ENCODE measurements at places on chromosomes 12 and 14. TPM values are rescaled to one million over a fixed set of nuclear protein-coding genes. Genes with fewer than 3 reads are reported as not detected.

DNA sequence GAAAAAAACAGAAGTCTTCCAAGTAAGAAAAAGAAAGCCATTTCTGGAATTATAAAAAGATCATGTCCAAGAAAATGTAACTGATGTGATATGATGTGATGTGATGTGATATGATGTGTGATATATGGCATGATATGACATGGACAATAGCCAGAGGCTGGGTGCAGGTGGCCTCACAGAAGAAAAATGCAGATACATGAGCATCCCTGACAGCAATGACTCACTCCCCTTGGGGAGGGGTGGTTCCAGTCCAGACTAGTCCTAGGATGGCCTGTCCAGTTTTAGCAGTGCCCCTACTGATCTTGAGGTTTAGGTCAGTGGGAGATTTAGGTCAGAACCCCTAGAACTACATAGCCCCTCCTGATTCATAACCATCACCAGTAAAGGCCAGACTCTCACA is 3.5 kb upstream of the RHOJ start:
- DNase-seq = no peak

- no peak for DNase-seq
Observed at GRCh38 chr14:21978999-21979314, 305.3 kb upstream of the OR4E1 start.

DNA sequence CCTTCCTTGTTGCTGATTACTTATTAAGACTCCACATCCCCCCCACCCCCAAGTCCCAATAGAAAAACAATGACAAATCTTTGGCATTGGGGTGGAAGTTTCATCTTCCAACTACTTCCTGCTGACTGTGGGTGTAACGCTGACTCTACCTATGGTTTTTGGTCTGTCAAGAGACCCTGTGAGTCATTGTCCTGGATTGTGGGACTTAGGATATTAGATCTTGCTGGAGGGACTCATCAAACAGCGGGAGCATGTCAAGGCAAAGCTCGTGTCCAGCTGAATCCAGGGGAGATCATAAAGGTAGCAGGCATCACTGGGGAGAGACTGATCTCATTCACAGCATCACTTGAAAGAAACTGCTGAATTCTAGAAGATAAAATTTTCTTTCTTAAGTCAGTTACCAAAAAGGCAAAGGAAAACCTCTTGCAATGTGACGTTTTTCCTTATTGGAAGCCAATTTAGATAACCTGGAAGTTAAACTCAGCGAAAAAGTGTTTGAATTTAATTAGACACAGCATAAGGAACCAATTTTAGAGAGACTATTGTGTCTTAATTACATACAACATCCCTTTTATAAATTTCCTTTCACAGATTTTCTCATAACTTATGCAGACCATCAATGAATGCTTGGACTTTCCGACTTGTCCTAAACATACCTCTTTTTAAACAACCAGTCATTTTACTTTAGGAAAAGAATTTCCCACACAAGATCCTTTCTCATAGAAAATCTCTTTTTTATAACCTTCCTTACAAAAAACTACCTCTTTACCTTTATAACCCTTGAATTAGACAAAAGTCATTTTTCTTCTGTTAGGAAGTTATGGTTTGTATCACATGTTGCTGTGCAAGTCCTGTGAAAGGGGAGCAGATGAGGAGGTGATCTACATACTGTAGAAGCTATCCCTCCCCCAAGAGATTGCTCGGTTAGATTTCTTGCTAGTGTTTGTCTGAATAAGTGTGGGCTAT is 94.6 kb upstream of the SCAF11 start:
- DNase-seq = no peak

DNA sequence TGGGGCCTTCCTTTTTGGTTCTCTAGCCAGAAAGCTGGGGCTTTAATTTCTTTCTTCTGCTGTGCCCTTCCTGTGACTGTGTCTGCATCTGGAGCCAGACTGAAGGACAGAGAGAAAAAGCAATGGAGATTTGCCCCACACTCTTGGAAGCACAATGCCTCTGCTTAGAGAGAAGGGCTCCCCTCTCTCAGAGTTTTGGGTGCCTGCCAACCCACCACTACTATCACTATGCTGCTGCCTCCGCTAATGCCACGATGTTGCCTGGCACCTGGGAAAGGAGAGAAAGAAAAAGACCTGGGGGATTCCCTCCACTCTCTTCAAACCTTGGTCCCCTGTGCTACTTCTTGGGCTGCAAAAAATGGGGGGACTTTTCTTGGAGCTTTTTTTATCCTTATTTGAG is 52.6 kb downstream of the TMEM260 start:
- DNase-seq = no peak

DNA sequence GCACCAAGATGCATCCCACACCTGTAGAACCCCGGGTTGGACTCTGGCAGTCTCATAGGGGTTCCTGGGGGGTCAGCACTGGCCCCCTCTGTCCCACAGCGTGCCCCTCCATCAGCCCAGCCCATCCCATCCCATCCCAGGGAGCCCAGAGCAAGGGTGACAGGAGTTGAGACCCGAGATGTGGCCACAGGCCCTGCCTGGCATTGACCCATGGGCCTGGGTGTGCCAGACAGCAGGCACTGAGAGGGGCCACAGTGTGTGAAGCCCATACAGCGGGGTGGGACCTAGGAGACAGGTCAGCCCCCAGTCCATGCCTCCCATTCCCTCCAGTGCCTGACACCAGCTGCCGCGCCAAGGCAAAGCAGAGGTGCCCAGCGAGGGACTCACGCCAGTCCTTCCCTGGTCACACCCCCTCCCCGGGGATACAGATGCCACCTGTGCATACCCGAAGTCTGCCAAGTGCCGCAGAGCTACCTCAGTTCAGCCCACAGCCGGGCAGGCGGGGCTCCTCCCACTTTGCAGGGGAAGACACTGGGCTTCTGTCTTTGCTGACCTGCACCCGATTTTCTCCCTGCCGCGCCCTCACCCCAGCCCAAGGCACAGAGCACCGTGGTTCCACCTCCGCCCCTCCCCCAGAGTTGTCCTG is 50.4 kb downstream of the CYP46A1 start:
- DNase-seq = no peak

DNA sequence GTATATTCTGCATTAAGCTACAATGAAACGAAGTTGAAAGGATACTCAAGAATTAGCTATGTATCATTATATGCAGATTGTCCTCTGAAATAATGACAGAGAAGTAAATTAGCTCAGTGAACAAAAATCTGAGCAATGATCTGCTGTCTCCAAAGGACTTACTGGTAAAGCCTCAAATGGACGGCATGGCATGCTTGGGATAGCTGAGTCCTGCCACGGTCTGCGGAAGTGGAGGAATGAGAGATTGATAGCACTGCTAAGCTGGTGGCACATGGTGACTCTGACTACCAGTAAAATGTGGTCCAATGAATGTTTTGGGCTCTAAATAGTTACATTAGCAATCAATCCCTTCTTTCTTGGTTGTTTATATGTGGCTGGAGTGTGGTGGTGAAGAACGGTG is 3.7 kb upstream of the DENND5B start:
- DNase-seq = no peak

DNA sequence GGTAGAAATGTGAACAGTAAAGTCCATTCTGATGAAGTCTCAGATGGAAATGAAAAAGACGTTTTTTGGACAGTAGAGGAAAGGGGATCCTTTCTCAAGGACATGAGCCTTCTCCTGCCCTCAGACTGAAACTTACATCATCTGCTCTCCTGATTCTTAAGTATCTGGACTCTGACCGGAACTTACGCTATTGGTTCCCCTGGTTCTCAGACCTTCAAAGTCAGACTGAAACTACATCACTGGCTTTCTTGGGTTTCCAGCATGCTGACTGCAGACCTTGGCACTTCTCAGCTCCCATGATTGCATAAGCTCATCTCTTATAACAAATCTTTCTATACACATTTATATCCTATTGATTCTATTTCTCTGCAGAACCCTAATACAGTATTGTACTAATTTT is 291.0 kb downstream of the SNAPC1 start:
- no peak for DNase-seq

- peak; percentile 25 for DNase-seq
Observed at GRCh38 chr14:74019408-74020137, 424 bp downstream of the BBOF1 start.

GRCh38 chr12:69998922-69999321 is 173.9 kb downstream of the MYRFL start:
- no peak for DNase-seq

GRCh38 chr14:87896393-87897380 is 96.3 kb downstream of the GALC start:
- peak; percentile 77 for DNase-seq

- no peak for DNase-seq
Observed at GRCh38 chr12:16070113-16070512, 159.0 kb downstream of the DERA start.

- no peak for DNase-seq
Observed at GRCh38 chr12:130119241-130119861, 42.9 kb upstream of the FZD10 start.

GRCh38 chr12:100443434-100443833 is 30.2 kb upstream of the NR1H4 start:
- DNase-seq = no peak

- no peak for DNase-seq
Observed at GRCh38 chr12:45560689-45561088, 168.8 kb upstream of the ARID2 start.

- DNase-seq = no peak
Observed at GRCh38 chr14:55536204-55536708, 43.8 kb upstream of the KTN1 start.

- no peak for DNase-seq
Observed at GRCh38 chr14:56417173-56417572, 162.4 kb upstream of the TMEM260 start.

DNA sequence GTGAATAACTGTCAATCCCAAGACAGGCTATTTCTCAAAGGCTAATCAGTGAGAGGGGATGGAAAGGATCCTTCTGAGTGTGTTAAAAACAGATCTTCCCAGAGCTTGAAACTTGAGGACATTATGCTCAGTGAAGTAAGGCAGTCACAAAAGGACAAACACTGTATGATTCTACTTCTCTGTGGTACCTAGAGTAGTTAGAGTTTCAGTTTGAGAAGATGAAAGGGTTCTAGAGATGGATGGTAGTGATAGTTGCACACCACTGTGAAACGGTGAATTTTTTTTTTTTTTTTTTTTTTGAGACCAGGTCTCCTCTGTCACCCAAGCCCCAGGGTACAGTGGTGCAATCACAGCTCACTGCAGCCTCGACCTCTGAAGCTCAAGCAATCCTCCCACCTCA is 133.8 kb downstream of the SAMD4A start:
- DNase-seq = no peak

DNA sequence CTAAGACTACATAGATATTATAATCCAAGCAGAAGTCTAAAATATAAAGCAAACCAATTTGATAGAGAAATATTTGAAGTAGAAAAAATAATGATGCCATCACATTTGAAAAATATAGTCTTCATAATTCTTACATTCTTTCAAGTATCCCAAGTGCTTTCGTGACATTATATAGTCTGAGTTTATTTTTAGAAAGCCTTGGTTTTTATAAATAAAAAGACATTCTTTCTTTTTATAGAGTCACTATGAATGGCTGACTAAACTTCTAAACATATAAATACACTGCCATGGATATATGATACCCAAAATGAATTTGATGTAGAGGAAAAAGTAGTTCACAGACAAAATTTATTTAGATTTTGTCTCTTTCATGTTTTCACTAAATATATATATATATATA is 135.1 kb upstream of the PDZRN4 start:
- DNase-seq = no peak

DNA sequence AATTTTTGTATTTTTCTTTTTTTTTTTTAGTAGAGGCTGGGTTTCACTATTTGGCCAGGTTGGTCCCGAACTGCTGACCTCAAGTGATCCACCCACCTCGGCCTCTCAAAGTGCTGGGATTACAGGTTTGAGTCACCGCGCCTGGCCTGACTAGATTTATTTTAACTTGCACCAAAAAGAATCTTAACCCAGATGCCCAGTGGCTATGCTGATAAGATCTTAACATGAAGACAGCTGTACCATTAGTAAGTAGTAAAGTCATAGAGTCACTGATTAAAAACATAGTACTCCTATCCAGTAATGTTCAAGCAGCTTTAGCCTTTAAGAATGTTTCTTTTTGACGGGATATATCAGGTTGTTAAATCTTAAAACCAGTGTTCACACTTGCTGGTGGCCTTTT is 1061.8 kb upstream of the FLRT2 start:
- no peak for DNase-seq

DNA sequence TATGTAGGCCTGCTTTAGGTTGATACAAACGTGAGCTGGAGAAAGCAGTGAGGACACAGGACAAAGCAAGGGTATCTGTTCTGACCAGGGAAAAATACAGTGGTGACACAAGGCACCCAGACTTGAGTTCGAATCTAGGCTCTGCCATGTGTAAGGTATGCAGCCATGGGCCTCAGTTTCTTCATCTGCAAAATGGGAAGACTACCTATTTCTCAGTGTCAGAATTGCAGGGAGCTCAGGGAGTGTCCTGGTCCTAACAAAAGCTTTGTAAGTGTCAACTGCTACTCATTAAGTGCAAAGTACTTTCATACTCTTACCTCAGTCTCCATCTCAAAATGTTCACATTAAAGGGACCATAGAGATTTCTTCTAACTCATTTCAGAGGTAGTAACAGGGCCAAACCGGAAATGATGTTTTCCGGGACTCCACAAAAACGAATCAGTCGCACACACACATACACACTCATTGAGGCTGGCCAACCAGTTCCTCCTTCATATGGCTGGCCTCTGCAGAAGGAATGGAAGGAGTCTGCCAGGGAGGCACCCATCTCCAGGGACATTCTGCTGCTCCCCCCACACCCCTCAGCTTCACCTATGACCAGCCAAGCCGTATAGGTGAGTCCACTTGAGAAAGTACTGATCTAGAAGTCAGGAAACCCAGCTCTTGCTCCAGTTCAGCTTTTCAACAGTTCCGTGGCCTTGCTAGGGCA is 7.8 kb downstream of the CTDSP2 start:
- no peak for DNase-seq

GLTP gene
- 28.4 TPM for total RNA-seq

SLC17A8 gene
- 0.40 TPM for total RNA-seq

CLSTN3 gene
- total RNA-seq = 38.0 TPM

SNRPF gene
- total RNA-seq = 10.9 TPM

PTPRR gene
- total RNA-seq = 4.8 TPM

ETFBKMT gene
- total RNA-seq = 5.4 TPM

SCNN1A gene
- total RNA-seq = 21.7 TPM

TAC3 gene
- 13.0 TPM for total RNA-seq

TRIM9 gene
- 0.76 TPM for total RNA-seq

FIGNL2 gene
- 2.1 TPM for total RNA-seq

FOXJ2 gene
- 7.1 TPM for total RNA-seq

BEST3 gene
- 0.60 TPM for total RNA-seq

TAS2R31 gene
- total RNA-seq = 6.2 TPM

COQ6 gene
- 29.5 TPM for total RNA-seq

FAM222A gene
- 7.4 TPM for total RNA-seq

REM2 gene
- total RNA-seq = 1.5 TPM

FAM186B gene
- total RNA-seq = 0.17 TPM

LRRC10 gene
- not detected for total RNA-seq

PLXNC1 gene
- 23.2 TPM for total RNA-seq

P2RX7 gene
- 0.90 TPM for total RNA-seq

IFI27L1 gene
- total RNA-seq = 18.9 TPM

All from hepatocyte (in vitro differentiated cells).